Glomerular endothelial cell (primary cell): ENCODE measurements at places on chromosomes 12 and 14.

DNA sequence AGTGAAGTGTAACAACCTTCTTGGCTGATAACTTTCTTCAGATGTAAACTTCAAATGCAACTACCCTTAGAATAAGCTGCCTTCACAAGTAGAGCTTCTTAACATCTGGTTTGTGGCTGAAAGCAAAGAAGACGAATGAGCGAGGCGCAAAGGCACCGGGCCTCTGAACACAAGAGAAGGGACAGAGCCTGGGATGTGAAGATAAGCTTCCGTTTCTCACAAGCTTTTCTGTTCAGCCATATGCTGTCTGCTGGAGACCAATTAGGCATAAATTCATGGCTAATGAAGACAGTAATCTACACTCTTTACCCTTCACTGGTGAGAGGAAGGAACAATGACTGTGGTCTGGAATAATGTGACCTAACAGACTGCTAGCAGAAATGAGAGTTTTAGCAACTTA lies 195.2 kb downstream of the ATXN7L3B start:
- no peak for DNase-seq

GRCh38 chr14:86420131-86420530 lies 890.2 kb downstream of the FLRT2 start:
- no peak for DNase-seq

GRCh38 chr12:51887476-51888315 lies at the start of gene ANKRD33:
Gene ANKRD33, plus strand, starts transcription at chr12:51888103. Its CDS starts 84 bp downstream, at chr12:51888187.
- DNase-seq: no peak

- DNase-seq: no peak
Observed at GRCh38 chr12:89020121-89020480, 332.2 kb downstream of the DUSP6 start.

GRCh38 chr14:100581228-100582145 lies 5.7 kb downstream of the BEGAIN start:
- no peak for DNase-seq

DNA sequence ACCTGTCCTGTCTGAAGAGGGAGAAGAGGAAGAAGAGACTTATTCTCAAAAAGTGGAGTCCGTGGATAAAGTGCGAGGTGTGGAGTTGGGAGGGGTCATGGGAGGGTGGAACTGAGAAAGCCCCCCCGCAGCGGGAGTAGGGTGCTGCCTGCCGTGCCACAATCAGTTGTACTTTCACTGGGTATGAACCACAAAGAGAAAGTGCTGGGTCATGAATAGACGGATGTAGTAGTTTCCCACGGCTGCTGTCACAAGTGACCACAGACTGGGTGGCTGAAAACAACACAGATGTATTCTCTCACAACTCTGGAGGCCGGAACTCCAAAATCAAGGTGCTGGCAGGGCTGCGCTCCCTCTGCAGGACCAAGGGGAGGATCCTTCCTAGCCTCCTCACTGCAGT lies 5.5 kb downstream of the DNAH10 start:
- DNase-seq: no peak

DNA sequence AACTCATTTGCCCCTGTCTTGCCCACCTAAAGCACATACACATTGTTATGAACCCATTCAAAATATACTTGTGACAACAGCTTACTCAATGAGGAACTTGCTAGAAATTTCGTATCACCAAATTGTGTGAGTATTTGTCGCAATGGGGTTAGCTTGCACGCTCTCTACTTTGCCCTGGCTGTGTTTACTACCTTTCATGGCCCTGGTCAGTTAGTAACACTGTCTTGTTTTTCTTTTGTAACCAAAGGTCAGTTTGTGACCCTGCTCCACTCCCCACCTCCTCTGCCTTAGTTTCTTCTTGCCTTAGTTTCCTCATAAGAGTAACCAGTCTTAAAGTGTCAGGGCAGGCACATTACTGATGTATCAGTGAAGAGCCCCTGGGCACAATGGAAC lies 205.8 kb upstream of the EEA1 start:
- no peak for DNase-seq

DNA sequence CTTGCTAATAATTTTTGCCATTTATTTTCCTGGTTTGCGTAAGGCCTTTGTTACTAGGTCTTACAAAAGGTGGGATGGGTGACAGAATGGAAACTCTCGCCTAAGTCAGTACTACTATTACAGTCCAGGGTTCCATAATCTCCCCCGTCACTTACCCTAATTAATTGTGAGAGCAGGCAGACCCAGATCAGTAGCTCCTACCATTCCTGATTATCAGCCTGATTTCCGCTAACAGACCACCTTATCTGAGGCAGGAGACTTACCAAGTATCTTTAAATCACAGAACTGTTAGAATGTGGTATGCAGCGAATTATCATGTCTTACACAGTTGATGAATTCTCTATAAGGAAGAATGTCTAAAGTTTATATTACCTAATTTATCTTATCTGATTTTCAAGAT lies 234.7 kb downstream of the FOXN3 start:
- DNase-seq: no peak

- DNase-seq: no peak
Observed at GRCh38 chr14:105930572-105930971, 404.2 kb downstream of the TMEM121 start.

DNA sequence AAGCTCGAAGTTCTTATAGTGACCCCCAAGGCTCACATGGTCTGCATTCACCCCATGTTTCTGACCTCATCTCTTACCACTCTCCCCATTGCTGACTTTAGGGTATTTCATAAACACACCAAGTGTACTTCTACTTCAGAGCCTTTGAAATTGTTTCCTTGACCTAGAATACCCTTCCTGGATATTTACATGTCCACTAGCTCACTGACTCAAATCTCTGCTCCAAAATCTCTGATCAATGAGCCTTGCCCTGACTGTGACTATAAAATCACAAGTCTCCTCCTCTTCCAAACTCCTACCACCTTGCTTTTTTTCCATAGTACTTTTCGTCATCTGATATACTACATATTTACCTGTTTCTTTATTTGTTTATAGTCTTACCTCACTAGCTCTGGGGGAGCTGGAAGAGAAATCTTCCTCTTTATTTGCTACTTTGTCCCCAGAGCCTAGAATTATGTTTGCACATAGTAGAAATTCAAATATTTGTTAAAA lies 105.1 kb downstream of the RMST start:
- DNase-seq: no peak

DNA sequence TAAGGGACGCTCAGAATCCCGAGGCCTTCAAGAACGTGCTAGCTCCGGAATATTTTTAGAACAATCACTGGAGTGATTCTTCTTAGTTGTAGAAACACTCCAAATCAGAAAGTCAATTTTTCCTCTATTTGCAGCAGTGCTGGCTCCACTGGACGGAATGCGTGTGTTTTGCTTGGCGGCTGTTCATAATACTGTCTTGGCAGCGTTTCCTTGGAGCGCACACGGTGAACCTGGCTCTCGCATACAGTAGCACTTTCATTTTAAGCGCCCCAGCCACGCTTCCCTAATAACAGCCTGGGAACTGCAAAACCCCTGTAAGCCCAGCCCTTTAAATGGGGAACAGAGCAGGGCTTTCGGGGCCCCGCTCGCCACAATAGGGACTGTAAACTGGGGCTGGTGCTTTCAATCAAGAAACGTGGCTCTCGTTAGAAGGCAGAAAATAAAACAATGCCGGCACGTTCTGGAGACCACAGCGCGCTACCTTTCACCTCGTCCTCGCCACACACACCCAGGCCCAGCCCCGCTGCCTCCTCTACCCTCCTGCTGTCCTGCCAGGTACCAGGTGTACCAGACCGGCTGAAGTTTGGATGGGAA lies 79.9 kb downstream of the BCL11B start:
- no peak for DNase-seq

- DNase-seq: no peak
Observed at GRCh38 chr14:68146818-68147217, 327.2 kb downstream of the RAD51B start.

DNA sequence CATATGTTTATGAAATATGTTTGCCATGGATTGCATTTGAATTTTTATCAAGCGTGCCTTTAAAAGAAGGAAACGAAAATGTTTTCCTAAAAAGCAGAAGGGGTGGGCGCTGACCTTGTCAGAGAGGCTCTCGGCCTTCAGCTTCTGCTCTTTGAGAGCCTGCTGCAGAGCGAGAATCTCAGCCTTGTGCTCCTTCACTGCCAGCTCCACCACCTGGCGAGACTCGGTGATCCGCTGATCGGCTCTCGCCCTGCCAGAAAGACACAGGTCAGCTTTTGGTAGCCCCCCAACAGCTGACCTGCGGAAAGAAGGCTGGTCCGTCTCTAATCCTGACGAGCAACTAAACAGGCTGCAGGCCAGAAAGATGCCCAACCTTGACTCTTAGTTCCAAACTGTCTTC lies 62.4 kb downstream of the PRKAB1 start:
- DNase-seq: no peak

DNA sequence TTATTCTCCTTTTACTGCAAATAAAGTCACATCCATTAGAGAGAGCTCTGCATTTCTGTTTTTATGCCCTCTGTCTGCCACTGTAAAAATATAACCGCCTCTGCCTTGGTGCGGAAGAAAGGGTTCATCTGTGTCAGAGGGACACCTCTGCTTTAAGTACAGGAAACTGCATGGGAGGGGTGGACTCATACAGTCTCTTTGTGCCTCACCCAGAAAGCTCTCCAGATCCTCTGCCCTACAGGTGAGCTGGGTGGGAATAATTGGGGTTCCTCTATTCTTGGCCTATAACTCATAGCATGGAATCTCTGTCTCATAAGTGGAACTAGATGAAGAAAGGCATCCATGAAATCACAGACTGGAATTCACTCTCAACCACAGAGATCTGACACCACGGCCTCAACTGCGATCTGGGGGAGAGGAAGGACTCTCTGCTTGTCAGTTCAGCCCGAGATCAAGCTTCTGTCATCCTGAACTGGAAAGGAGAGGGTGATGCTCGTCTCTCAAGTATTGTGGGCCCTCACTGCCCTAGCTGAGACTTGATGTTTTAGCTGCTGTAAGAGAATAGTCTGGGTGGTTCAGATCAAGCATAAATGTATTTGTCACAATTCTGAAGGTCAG lies 702.3 kb downstream of the TMEM121 start:
- DNase-seq: no peak

DNA sequence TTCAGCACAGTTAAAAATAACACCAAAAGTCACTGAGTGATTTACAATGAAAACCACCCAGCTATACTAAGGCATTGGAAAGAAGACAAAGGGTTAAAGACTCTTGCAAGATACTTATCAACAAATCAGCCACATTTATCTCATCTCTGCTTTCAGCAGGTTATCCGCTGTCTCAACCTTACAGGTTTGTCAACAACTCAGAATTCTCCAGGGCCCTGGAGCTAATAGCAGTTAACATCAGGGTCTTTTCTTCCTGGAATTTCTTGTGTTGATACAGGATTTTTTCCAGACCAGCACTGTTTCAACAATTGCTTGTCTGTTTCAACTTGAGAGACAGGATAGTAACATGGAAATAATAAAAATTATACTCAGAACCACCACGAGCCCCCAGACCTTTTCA lies 3.5 kb downstream of the PKP2 start:
- no peak for DNase-seq

- no peak for DNase-seq
Observed at GRCh38 chr14:77284466-77284865, 13.5 kb upstream of the NGB start.

DNA sequence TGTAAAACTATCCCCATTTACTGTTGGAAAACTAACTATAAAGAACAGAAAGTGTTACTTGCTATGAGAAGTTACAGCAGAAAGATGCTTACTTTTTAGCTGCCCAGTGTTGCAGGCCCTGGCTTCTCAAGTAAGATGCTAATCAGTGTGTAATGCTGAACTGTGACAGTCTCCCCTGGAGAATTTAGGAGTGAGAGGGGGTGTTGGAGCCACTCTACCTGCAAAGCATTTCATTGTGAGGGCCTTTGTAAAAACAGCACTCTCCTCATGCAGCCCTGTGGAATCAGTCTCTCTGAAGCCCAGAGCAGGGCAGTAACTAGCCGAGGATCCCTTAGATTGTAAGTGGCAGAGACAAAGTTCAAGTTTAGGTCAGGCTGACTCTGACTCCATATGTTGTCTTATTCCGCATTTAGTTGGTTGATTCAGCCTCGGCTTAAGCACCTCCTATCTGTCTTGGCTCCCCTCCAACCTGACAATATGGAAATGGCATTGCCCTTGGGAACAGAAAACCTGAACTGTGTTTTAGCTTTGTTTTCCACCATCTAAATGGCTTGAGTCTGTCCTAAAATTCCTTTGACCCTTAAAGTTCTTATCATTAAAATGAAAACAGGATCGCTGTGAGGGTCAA lies 141.3 kb downstream of the PRKCH start:
- no peak for DNase-seq

GRCh38 chr14:24613747-24614146 lies 4.3 kb upstream of the GZMH start:
- no peak for DNase-seq

- DNase-seq: no peak
Observed at GRCh38 chr12:11596141-11596540, 53.3 kb upstream of the ETV6 start.

GRCh38 chr14:93906341-93907329 lies 20.5 kb upstream of the FAM181A start:
- DNase-seq: no peak

- no peak for DNase-seq
Observed at GRCh38 chr12:1305791-1306500, 288.4 kb downstream of the FBXL14 start.

DNA sequence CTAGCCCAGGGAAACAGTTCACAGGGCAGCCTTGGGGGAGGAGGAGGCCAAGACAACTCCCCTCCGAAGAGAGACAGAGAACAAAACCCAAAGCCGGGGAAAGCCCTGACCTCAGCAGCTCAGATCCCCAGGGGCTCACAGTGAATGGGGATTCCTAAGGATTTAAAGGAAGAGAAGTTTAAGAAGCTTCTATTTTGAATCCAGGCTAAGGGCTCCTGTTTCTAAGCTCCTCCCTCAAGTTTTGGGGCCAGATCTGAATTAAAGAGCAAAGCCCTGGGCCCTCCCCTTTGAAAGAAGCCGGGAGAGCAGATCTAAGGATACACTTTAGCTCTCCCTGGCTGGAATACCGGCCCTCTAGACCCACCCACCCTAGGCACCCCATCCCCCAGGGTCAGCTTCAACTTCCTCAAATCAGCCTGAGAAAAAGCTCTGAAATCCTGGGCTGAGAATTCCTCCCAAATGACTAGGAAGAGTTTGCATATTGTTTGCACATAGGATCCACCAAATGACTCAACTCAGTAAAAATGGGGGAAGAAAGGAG lies 3.9 kb downstream of the KDM2B start:
- no peak for DNase-seq

GRCh38 chr12:57739387-57739786 lies 845 bp upstream of the AGAP2 start:
- no peak for DNase-seq

DNA sequence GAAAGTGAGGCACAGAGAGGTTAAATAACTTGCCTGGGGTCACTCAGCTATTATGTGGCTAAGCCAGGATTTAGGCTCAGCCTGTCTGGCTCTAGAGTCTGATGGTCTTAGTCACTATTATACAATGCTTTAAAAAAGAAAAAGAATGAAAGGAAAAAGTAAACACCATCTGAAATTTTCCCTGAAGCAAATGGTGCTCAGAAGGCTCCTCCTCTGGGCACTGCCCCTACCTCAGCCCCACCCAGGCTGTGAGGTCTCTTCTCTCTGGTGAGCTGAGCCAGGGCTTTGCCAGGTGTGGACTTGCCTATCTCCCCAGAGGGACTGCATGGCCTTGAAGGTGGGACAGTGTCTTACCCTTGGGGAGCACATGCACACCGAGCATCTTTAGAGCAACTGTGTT lies 117.5 kb upstream of the DYRK2 start:
- no peak for DNase-seq
